ENCODE measurements at places on chromosomes 1 and 21.

GRCh38 chr1:56227401-56227800 is 352.0 kb downstream of the PLPP3 start:
- H3K27ac ChIP-seq, result no peak overlapping the region
- H3K36me3 ChIP-seq, result no peaks in the 10 kb centered on the region
- H3K4me1 ChIP-seq, result no peaks in the 10 kb centered on the region

DNA sequence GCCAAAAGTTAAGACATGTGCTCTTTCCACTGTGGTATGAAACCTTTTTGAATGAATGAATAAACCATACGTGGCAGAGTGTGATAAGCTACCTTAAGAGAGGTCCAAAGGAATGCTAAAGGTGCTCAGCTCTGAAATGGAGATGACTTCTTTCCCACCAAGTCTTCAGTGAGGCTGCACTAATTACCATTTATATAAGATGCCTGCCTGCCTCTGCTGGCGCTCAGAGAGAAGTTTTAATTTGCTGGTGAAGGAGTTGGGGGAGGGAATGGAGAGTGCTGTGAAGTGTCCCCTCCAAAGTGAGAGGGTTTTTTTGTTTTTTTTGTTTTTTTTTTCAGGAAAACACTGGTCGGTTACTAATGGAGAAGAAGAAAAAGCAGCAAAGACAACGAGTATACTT is 559.0 kb downstream of the OMA1 start:
- H3K36me3 ChIP-seq, result no peaks in the 10 kb centered on the region
- H3K4me3 ChIP-seq, result no peak overlapping the region
- no peak for DNase-seq

DNA sequence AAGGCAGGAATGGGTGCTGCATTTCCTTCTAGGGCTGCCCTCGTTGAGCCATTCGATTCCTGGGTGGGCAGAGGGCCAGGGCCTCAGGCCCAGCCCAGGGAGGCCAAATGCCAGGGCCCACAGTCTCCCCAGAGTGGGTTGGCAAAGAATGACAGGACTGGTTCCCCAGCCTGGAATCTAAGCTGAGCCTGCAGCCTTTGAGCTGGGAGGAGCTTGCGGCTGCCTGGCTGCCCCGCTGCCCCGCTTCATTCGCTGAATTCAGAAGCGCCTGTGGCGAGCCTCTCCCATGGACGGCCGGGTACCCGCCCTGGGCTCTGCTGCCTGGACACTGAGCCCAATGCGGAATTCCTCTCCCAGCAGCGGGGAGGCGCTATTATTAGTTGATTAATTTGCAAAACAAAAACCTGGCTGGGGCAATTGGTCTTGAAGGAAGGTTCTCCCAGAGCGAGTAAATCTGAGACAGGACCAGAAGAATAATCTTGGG is 32.3 kb upstream of the TARDBP start:
- peak overlapping the region; percentile 4 for H3K4me3 ChIP-seq
- H3K27me3 ChIP-seq, result no peaks in the 10 kb centered on the region
- H3K27ac ChIP-seq, result no peak overlapping the region
- no peaks in the 10 kb centered on the region for H3K4me1 ChIP-seq
- peak; percentile 67 for DNase-seq
- no peaks in the 10 kb centered on the region for H3K36me3 ChIP-seq

GRCh38 chr1:108188801-108189200 is 11.3 kb downstream of the SLC25A24 start:
- H3K4me3 ChIP-seq, result no peak overlapping the region
- no peaks in the 10 kb centered on the region for H3K27me3 ChIP-seq
- H3K36me3 ChIP-seq, result peaks cover 3% of the 10 kb centered on the region
- no peak overlapping the region for H3K27ac ChIP-seq

GRCh38 chr1:152683846-152684245 is 2.1 kb upstream of the LCE2B start:
- H3K27me3 ChIP-seq, result no peaks in the 10 kb centered on the region
- H3K36me3 ChIP-seq, result no peaks in the 10 kb centered on the region
- no peak overlapping the region for H3K4me3 ChIP-seq
- no peak overlapping the region for H3K27ac ChIP-seq

DNA sequence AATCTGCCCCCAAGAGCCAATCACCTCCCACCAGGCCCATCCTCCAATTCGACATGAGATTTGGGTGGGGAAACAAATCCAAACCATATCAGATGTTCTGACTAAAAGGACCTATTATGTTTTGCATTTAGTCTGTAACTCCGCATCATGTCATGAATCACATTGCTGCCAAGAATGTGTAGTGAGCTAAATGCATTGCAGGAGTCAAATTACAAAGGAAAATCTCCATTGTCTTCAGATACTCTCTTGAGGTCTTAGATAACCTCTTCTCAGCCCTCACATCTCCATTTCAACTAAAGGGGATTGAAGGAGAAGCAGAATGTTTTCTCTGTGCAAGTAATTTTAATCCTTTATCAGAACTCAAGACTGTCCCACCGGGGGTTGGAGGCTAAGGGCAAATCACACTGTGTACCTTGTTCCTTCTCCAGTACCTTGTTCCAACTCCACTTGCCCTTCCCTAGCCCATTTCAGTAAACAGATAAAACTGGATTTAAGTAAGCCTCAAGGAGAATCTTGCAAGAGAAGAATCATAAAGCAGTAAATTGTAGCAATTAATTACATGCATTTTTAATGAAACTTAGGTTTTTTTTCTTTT is 34.1 kb downstream of the EXTL2 start:
- H3K4me3 ChIP-seq, result no peak overlapping the region
- no peaks in the 10 kb centered on the region for H3K36me3 ChIP-seq
- H3K4me1 ChIP-seq, result no peaks in the 10 kb centered on the region
- peak; percentile 90 for DNase-seq

GRCh38 chr21:23930565-23930964 is 1676.7 kb downstream of the MRPL39 start:
- no peak overlapping the region for H3K4me3 ChIP-seq
- H3K27ac ChIP-seq, result no peak overlapping the region
- no peak for DNase-seq
- no peaks in the 10 kb centered on the region for H3K36me3 ChIP-seq

GRCh38 chr1:168509875-168510791 is 33.7 kb downstream of the XCL2 start:
- no peak overlapping the region for H3K27ac ChIP-seq
- H3K36me3 ChIP-seq, result no peaks in the 10 kb centered on the region
- H3K4me3 ChIP-seq, result no peak overlapping the region
- peaks cover 5% of the 10 kb centered on the region for H3K4me1 ChIP-seq
- no peak for DNase-seq
- H3K27me3 ChIP-seq, result no peaks in the 10 kb centered on the region

DNA sequence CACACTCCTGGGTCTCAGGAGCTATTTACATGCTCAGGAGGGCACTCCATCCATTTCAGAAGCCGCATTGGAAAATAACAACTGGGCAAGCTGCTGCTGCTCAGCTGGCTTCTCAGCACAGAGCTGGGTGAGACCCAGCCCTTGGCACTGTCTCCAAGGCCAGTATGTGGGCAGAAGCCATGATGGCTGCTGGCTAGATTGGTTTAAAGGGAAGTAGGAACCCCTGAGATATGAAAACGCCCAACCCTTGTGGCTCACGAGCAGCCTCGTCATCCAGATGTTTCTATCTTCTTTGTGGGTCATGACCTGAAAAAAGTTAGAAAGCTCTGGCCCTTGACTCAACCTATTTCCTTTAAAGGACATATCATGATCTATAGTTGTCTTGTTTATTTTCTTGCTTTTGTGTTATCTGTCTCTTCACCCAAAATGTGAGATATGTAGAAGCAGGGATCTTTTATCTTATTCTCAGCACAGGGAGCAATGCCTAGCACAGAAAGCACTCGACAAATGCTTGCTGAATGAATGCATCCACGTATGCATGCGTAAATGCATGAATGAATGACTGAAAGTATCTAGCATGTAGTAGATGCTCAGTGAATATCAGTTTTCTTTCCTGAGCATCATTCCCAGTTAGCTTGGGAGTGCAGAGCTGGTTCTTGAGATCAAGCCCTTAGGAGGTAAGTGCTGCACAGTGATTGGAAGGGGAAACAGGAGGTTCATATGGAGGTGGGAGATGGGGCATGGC is 11.6 kb downstream of the MYBPH start:
- H3K36me3 ChIP-seq, result no peaks in the 10 kb centered on the region
- H3K4me1 ChIP-seq, result no peaks in the 10 kb centered on the region
- DNase-seq, result no peak
- peaks cover 10% of the 10 kb centered on the region for H3K27me3 ChIP-seq
- no peak overlapping the region for H3K27ac ChIP-seq
- H3K4me3 ChIP-seq, result no peak overlapping the region

GRCh38 chr1:171195767-171196166 is 10.7 kb downstream of the FMO2 start:
- DNase-seq, result no peak
- no peak overlapping the region for H3K4me3 ChIP-seq
- no peaks in the 10 kb centered on the region for H3K36me3 ChIP-seq
- H3K27me3 ChIP-seq, result no peaks in the 10 kb centered on the region
- no peak overlapping the region for H3K27ac ChIP-seq

- H3K4me1 ChIP-seq, result no peaks in the 10 kb centered on the region
- H3K27me3 ChIP-seq, result no peaks in the 10 kb centered on the region
- H3K4me3 ChIP-seq, result no peak overlapping the region
These were observed 66.6 kb upstream of the RHOU start for GRCh38 chr1:228668553-228669241.

- no peaks in the 10 kb centered on the region for H3K27me3 ChIP-seq
- DNase-seq, result no peak
- no peak overlapping the region for H3K27ac ChIP-seq
- H3K4me3 ChIP-seq, result no peak overlapping the region
- no peaks in the 10 kb centered on the region for H3K36me3 ChIP-seq
These were observed 605.3 kb downstream of the KCNT2 start for GRCh38 chr1:196002906-196003305.

GRCh38 chr1:157103268-157103667 is 3.7 kb upstream of the ETV3L start:
- no peak overlapping the region for H3K27ac ChIP-seq
- DNase-seq, result no peak
- peaks cover 13% of the 10 kb centered on the region for H3K4me1 ChIP-seq
- no peaks in the 10 kb centered on the region for H3K27me3 ChIP-seq

DNA sequence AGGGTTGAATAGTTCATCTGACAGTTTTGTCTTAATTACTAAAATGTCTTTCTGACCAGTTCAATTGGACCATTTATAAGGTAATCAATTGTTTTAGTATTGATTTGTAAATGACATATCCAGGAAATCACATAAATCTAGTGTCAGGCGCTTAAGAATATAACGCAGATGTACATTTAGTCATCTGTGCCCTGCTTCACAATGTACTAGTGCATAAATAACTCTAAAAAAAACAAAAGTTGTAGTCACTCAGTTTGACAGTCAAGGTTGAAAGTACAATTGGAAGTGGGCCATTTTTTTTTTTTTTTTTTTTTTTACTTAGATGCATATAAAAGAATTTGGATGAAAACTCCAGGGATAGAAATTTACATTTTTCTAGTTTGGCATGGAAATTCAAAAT is 490.4 kb downstream of the PTPRC start:
- no peaks in the 10 kb centered on the region for H3K27me3 ChIP-seq
- no peak overlapping the region for H3K4me3 ChIP-seq
- DNase-seq, result peak; percentile 12
- H3K36me3 ChIP-seq, result no peaks in the 10 kb centered on the region

DNA sequence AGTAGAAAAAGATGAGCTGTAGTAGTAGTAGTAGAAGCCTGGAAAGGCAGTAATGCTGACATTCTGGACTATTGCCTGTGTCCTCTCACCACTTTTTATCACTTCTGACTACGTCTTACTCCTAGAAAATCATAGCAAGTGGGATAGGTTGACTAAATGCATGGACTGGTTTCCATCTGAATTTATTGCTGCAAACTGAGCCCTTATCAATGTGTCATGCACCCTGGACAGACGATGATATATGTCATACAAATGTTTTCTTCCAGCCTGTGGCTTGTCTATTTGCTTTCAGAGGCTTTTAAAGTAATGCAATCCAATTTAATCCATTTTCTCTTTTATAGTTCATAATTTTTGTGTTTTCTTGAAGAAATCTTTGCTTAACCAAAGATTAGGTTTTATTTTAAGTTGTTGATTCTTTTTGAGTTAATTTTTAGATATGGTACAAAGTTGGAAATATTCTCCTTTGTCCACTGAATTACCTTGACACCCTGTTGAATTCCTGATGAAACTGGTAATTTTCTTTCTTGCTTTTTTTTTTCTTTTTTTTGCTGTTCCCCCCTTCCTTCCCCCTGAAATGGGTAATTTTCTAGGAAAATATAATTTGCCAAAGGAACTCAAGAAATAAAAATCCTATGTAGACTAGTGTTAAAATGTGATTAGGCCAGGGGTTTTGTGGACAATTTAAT is 47.1 kb downstream of the PHACTR4 start:
- no peaks in the 10 kb centered on the region for H3K27me3 ChIP-seq
- no peak overlapping the region for H3K4me3 ChIP-seq
- H3K4me1 ChIP-seq, result peaks cover 2% of the 10 kb centered on the region
- no peaks in the 10 kb centered on the region for H3K36me3 ChIP-seq

DNA sequence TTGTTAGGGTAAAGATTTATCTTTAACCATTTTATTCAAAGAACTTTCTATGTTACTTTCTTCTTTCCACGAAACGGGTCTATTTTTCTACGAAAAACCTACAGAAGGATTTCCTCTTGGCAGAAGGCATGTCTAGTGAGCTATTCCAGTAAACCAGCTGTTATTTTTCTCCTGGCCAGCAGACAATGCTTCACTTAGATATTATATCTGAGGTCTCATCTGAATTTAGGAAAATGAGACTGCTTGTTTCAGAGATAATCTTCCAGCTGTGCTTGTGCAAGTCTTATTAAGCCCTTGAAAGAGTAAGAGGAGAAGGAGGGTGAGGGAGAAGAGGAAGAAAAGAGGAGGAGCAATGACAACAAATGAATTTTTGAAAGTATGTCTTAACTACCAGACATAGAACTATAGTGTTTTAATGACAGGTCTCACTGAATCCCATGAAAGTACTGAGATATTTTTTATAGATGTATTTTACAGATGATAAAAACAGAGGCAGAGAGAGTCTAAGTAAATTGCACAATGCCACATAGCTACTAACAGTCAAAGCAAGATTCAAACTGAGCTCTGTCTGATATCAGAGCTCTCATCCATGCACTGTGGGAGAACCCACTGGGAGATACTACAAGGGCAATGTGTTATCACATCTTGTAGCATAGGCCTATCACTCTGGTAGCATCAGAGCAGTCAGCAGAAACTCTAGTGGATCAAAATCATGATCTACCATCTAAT is 54.6 kb upstream of the SAMSN1 start:
- H3K27ac ChIP-seq, result no peak overlapping the region
- H3K36me3 ChIP-seq, result no peaks in the 10 kb centered on the region
- no peak for DNase-seq
- H3K4me3 ChIP-seq, result no peak overlapping the region
- no peaks in the 10 kb centered on the region for H3K27me3 ChIP-seq
- H3K4me1 ChIP-seq, result no peaks in the 10 kb centered on the region

All from fibroblast of lung (primary cell).